Uterus (tissue), 4 donors: ENCODE measurements at places on chromosomes 16 and 17. TPM values are rescaled to one million over a fixed set of nuclear protein-coding genes. Genes with fewer than 3 reads are reported as not detected.

CORO6 gene
- 7.8 TPM for total RNA-seq

CACNG4 gene
- total RNA-seq = not detected

HOXB13 gene
- not detected for total RNA-seq

GRCh38 chr16:1613211-1613622 lies 1.1 kb downstream of the CRAMP1 start:
- DNase-seq = no peak

- peak; percentile 28 for DNase-seq
Measured at GRCh38 chr17:82101767-82102679, 4.0 kb upstream of the FASN start.

- peak; percentile 28 for DNase-seq
Measured at GRCh38 chr16:55500530-55501011, 8.3 kb upstream of the LPCAT2 start.

DNA sequence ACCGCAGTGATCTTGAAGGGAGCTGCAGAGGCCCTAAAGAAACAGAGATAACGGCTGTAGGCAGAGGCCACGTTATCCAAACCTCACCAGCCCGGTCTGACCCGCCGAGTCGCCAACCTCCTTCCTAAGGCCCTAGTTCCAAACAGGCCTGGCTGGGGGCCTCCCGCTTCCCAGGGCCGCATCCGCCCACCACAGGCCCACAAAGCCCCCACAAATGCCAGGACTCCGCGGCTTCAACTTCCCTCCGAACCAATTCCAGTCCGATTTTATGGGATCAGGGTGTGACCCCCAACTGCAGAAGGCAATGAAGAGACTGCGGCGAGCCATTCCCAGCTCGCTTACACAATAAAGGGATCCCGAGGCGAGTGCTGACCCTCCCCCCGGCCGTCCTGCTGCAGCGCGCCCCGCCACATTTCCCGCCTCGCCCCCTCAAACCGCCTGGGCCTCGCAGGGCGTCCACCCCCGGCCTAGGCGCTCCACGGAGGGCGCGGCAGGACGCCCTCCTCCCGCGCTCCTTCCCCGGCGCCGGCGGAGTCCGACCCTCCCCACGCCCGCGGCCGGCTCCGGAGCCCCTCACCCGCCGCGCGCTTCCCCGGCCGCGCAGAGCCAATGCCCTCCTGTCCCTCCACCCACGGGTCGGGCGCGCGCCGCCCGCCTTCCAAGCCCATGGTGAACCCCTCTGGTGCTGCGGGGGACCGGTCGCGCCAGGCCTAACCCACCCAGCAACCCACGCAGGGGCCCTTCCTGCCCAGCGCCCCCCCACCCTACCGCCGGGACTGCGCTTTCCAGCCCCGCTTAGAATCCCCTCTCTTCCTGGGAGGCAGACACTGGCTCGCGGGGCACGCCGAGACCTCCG lies 926 bp downstream of the MYH10 start:
- peak; percentile 51 for DNase-seq

DNA sequence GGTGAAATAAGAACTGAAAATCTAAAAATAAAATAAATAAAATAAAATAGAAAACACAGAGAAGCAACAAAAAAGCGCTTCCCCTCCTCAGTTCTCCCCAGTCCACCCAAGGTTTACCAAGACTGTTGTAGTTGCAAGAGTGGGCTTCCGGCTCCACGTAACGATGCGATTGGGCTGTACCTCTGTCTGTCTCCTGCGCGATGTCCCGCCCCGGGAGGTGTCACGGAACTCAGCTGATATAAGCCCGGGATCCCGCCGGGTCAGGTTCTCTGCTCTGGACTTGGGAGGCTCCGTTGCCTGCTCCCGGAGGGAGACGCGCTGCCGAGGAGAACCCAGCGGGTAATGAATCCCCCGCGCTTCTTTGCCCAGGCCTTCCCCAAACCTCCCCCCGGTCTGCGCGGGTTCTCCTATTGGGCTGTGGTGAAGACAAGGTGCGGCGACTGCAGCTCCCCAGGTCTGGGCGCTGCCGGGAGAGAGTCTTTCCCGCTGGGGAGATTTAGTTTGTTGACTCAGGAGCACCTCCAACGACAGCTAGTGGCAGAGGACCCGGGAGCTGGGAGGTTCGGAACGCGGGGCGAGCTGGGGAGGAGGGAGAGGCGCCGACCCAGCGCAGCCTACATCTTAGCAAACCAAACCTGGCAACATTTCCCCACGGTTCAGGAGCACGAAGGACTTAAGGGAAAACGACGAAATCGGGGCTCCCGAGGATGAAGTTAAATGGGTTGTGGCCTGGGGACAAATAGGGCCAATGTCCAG lies at the start of gene SLFN5:
Gene SLFN5 (plus strand): TSS at position 268 of the 756 bp plus-strand sequence. CDS start 15,619 bp downstream, outside the sequence.
- DNase-seq = peak; percentile 96
